ENCODE measurements at places on chromosomes 5 and 9.
A peak's percentile ranks its signal among the peaks of the same experiment; 100 is the strongest.

- DNase-seq: peak; percentile 42
Observed at GRCh38 chr5:89399548-89399947, 516.6 kb upstream of the MEF2C start.

DNA sequence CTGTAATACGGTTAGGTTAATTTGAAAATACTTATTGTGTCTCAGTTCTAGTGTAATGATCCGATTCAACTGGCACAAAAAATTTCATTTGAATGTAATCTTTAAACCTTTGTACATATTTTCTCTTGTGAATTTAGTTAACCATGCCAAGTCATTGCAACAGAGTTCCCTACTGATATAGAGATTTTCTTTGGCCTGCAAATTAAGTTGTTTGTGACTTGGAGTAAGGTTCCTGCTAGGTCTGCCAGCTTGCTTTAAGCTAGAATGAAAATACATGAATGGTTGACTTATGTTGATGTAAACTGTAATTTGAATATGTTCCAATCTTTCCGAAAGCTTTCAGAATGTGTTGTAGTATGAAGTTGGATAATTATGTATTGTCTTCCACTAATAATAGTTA is 1004.1 kb upstream of the EDIL3 start:
- no peak for DNase-seq

DNA sequence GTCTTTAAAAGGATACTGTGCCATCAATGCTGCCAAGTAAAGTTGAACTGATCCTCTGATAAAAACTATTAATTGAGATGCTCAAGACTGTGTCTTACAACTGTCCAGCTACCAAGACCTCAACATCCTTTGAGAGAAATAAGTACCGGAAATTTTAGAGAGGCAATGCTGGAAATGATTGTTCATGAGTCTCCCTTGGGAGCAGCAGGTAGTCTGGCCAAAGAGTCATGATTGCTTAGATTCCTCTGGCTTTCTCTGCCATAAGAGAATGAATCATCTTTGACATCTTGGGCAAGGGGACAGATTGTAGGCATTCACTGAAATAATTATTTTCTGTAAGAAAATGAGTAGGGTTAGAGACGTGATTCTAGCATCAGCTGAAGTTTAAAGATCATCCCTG is 466.6 kb upstream of the DAB2 start:
- DNase-seq: no peak

DNA sequence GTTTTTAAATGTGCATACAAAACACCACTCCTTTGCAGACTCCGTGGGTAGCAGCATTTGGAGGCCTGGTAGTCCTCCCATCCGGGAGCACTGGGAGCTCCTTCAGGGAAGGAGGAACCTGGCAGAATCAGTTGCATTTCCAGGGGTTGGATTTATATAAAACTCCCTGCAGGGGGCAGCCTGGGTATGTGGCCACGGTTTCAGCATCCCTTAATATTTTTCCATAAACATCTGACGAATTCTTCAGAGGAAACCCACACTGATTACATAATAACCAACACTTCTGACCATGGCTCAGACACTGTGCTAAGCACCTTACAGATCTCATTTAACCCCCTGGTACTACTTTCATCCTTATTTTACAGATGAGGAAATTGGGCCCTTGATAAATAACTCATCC is 6.1 kb upstream of the AFAP1L1 start:
- peak; percentile 19 for DNase-seq

GRCh38 chr5:173954671-173955521 is 34.1 kb upstream of the C5orf47 start:
- no peak for DNase-seq

Measured in RKO (cell line).